HFFc6 (cell line): ENCODE measurements at places on chromosomes 2 and 18. TPM values are rescaled to one million over a fixed set of nuclear protein-coding genes. Genes with fewer than 3 reads are reported as not detected.

DNA sequence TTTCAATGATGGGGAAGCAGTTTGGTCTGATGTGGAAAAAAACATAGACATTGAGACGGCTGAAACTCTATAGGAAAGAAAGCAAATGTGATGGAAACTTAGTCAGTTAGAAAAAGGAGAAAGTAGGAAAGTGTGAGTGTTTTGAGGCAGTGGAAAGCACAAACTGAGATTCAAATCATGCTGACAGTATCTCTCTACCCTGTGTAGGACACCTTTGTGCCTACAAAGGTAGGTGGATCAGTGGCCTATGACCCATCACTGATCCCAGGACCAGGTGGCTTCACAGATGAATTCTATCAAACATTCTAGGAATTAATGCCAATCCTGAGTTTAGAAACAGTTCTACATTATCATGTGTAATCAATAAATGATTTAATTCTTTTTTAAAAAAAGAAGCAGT, 57.1 kb downstream of the CD226 start:
- DNase-seq: no peak

- DNase-seq: no peak
These were observed 283.1 kb upstream of the TRIB2 start for GRCh38 chr2:12433626-12433990.

DNA sequence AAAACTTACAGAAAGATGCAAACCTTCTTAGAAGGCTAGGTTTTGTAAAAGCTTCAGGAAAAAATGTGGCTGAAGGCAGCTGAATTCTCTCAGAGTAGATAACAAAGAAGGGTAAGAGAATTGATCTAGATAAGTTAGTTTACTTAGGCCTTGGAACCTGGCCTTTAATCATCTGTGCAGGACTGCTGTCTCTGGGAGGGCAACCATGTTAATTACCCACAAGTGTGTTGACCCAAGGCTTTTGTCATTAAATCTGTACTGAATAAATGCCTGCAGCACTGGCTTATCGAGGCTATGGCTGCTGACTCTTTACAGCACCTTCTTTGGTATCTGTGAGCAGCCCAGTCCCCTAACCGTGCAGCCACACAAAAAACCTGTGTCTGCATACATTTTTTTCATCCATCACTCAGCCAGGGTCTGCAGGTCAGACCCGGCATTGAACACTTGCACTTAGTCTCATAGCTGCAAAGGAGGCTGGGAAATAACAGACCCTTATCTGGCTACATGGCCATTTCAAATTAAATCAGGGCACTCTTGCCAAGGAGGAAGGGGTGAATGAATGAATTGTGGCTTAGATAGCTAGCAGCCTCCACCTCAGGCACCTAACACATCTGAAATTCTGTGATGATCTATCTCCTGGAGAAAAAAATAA, 120.2 kb upstream of the MSH2 start:
- no peak for DNase-seq

DNA sequence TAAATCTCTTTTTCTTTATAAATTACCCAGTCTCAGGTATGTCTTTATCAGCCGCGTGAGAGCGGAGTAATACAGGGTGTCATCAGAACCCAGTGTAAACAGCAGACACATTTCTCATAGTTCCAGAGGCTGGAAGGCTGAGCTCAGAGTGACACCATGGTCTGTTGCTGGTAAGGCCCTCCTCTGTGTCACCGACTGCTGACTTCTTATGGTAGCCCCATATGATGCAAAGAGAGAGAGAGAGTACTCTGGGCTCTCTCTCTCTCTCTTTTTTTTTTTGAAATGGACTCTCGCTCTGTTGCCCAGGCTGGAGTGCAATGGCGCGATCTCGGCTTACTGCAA, 60.0 kb downstream of the SNORC start:
- no peak for DNase-seq

DNA sequence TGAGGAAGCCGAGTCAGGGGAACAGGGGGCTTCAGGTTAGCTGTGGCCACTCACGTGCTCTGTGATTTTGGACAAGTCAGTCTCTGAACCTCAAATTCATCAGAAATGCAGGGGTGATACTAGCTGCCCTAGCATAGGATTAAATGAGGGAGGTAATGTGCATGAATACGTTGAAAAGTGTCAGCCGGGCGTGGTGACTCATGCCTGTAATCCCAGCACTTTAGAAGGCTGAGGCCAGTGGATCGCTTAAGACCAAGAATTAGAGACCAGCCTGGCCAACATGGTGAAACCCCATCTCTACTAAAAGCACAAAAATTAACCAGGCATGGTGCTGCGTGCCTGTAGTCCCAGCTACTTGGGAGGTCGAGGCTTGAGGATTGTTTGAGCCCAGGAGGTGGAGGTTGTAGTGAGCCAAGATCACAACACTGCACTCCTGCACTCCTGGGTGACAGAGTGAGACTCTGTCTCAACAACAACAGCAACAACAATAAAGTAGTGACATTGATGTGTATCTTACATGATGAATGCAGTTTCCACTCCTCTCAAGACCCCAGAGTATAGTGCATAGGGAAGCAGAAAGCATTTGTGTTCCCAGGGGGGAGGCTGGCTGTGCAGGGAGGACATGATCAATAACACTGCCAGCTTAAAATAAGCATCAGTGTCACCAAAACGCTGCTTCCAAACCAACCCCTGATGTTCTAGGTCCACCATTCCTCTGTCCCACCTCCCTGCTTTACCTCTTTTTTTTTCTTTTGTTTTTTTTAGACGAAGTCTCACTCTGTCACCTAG, 68.8 kb downstream of the HNRNPLL start:
- DNase-seq: no peak

The CFAP53 gene
- total RNA-seq: 0.17 and 0.18 TPM in 2 replicates

The PRKAG3 gene
- total RNA-seq: not detected in 3 replicates

The CCDC102B gene
- 0.97 to 3.5 TPM (median 1.3 TPM) in 3 replicates for total RNA-seq
